Fibroblast of the aortic adventitia (primary cell): ENCODE measurements at places on chromosomes 11 and 22.
A peak's percentile ranks its signal among the peaks of the same experiment; 100 is the strongest.

GRCh38 chr11:33692013-33692504 lies 8.6 kb downstream of the C11orf91 start:
- peak; percentile 98 for DNase-seq

- no peak for DNase-seq
Observed at GRCh38 chr11:27395556-27396258, 32.7 kb upstream of the CCDC34 start.

- DNase-seq = no peak
Observed at GRCh38 chr11:27754035-27755017, 54.1 kb upstream of the BDNF start.

DNA sequence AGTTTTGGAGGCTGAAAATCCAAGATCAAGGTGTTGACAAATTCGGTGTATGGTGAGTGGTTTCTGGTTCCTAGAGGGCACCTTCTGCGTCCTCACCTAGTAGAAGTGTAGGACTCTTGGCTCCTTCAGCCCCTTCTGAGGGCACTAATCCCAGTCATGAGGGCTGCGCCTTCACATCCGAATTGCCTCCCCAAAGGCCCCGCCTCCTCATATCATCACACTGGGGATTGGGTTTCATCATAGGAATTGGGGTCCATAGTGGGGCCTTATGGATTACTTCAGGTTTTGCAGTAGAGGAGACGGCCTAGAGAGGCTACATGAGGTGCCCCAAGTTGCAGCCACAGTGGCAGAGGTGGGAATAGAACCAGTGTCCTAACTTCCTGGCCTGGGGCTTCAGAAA lies 87.1 kb downstream of the CEP164 start:
- no peak for DNase-seq

DNA sequence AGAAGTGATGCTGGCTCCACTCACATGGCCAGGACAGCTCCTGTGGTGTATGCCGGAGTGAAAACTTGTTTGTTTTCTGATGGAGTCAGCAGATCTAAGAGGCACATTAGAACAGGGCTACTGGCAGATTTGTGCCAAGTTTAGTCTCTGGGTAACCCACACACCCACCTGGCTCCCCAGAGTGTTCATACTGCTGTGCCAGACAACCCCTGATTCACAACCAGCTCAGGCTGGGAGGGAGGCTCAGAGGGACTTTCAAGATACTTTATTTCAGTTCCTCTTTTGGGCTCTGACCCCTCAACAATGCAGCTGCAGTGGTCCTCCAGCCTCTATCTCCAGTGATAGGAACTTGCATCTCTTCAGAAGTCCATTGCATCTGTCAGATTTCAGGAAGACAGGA lies 8.5 kb downstream of the NTM start:
- DNase-seq = no peak

- DNase-seq = peak; percentile 47
Observed at GRCh38 chr11:706439-706956, 467 bp downstream of the EPS8L2 start.

- DNase-seq = peak; percentile 66
Observed at GRCh38 chr11:78310500-78310909, 107.1 kb downstream of the GAB2 start.

GRCh38 chr11:74717221-74717969 lies 13.8 kb downstream of the CHRDL2 start:
- DNase-seq = peak; percentile 51

GRCh38 chr11:128686021-128686741 lies 7.7 kb upstream of the FLI1 start:
- DNase-seq = no peak

GRCh38 chr11:21059879-21060278 lies 390.5 kb downstream of the NELL1 start:
- DNase-seq = no peak

- DNase-seq = no peak
Observed at GRCh38 chr22:44026066-44026629, 2.0 kb downstream of the PARVB start.

GRCh38 chr11:44538375-44539054 lies 26.9 kb upstream of the CD82 start:
- peak; percentile 72 for DNase-seq

GRCh38 chr11:65040520-65040846 lies 527 bp upstream of the SAC3D1 start:
- no peak for DNase-seq

DNA sequence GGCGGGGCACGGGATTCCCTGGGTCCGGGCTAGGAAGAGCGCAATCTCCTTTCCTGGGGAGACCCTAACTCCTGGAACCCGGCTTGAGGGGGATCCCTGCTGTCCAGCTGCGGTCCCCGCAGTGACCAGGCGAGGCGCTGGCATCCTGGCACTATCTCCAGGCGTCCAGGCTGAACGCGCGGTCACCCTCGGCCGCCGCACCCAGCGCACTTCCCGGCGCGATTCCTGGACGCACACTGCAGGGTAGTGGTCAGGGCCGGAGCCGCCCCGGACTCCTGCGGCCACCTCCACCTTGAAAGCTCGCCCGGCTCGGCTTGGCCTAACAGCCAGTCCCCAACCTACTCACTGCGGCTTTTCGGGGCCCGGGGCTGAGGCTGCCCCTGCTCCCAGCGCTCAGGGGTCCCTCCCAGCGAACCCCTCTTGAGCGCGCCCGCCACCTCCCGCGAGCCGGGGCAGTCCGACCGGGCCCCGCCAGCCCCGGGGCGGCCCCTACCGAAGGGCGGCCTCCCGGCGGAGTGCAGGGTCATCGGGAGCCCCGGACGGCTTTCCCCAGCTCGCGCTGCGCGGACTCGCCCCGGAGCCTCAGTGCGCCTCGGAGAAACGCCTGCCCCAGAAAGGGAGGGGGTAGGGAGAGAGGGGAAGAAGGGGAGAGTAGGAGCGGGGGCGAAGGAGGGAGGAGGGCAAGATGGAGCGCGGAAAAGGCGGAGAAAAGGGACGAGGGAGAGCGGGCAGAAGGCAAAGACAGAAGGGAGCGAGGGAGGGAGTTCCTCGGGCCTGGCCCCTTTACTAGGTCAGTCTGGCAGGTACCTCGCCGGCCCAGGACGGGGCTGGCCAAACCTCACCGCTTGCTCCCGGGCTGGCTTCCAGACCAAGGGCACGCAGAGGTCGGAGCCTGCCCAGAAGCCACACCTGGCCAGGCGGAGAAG lies 1.0 kb downstream of the POU2AF3 start:
- DNase-seq = peak; percentile 47

GRCh38 chr11:112579282-112579681 lies 318.6 kb upstream of the PLET1 start:
- no peak for DNase-seq

- DNase-seq = peak; percentile 22
Observed at GRCh38 chr22:27267145-27267544, 534.4 kb downstream of the MN1 start.

DNA sequence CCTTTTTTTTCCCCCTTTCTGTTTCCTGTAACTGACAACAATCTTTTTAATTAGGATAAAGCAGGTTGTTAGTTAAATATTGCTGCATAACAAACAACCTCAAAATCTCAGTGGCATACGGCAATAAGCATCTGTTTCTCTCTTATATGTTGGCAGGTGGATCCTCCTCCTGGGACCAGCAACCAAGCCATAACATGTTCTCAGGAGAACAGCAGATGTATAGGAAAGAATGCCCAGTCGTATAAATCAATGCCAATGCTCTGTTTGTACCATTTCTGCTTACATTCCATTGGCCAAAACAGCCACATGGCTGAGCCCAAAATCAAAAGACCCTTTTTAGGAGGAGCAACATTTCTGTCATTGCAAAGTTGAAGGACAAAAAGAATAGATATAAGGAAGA lies 445.7 kb downstream of the AASDHPPT start:
- DNase-seq = no peak

DNA sequence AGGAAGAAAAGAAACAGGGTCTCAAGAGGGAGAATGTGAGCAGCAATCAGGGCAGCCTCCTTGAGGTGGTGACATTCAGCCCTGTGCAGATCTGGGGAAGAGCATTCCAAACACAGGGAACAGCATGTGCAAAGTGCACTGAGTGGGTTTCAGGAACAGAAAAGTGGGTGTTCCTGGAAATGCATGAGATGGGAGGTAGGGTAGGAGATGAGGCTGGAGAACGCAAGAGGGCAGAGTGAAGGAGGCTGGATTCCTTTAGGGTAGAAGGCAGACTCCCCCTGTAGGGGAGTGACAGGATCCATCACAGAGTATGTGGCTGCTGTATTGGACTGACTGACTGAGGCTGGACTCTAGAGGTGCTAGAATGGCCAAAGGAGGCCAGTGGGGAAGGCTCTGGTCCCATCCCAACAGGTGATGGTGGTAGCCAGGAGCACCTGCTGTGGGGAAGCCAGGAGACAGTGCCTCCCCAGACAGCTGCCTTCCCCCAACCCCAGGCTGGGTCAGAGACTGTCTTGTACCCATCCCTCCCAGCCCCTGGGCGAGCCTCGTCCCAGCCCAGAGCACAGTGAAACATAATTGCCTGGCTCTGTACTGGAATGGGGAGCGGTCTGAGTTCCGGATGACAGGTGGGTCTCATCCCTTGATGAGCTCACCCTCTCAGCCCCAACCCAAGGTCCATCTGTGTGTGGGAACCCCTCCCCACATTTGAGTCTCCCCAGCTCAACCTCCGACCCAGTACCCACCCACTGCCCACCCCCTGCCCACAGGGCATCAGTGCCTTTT lies 419.4 kb downstream of the MN1 start:
- no peak for DNase-seq

DNA sequence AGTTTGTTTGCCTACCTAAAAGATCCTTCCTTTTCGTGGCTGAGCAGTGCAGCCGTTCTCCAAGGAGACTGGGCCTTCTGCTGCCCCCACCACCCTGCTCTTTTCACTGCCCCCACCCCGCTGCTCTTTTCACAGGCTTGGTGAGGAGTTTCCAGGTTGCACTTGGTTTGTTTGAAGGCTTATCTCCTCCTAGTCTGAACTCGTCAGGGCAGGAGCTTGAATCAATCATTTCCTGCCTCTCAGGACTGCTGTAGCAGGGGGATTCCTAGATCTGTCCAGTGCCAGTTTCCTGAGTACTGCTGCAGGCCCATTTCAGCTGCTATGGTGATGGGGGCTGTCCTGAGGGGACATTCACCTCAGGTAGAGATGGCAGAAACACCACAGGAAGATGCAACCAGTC lies 10.0 kb downstream of the MED15 start:
- DNase-seq = no peak

DNA sequence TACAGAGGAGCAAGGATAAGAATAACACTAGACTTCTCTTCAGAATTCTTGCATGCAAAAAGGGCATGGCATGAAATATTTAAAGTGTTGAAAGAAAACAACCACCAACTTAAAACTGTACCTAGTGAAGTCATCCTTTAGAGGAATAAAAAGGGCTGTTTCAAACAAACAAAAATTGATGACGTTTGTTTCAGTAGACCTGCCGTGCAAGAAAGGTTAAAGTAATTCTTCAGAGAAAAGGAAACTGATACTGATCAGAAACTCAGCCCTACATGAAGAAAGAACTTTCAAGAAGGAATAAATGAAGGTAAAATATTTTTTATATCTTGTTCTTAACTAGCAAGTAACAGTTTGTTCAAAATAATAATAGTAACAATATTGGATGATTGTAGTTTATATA lies 27.5 kb downstream of the MRGPRX2 start:
- no peak for DNase-seq

DNA sequence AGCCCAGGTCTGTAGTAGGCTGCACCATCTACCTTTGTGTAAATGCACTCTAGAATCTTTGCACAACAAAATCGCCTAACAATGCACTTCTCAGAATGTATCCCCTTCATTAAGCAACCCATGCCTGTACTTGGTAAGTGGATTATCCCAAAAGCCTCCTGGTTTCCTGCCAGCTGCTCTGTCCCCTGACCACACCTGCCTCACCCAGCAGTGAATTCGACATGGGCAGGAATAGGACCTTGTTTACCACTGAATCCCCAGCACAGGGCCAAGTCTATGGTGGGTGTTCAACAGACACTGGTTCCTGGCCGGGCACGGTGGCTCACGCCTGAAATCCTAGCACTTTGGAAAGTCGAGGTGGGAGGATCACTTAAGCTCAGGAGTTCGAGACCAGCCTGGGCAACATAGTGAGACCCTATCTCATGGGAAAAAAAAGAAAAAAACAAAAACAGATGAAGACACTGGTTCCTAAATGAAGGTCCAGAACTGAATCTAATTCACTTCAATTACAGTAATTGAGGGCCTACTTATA lies 5.1 kb upstream of the SYCE3 start:
- DNase-seq = no peak

- no peak for DNase-seq
Observed at GRCh38 chr11:78526497-78527146, 48.0 kb downstream of the NARS2 start.

DNA sequence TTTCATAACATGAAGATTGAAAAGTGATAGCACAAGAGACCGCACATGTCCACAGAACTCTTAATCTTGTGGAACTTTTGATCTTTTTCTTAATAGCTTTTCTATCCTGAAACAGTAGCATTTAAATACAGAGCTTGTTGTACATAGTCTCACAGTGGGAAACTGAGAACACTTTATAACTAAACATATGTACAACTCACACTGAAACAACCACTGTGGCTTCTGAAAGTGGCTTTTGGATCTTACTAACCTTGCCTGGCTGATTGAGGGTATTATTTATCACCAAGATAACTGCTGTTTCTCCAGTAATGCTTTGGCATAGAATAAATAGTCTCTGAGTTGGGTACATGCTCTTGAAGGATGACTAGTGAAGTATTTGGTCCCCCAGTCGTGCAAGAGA lies 10.2 kb downstream of the BARX2 start:
- DNase-seq = no peak

DNA sequence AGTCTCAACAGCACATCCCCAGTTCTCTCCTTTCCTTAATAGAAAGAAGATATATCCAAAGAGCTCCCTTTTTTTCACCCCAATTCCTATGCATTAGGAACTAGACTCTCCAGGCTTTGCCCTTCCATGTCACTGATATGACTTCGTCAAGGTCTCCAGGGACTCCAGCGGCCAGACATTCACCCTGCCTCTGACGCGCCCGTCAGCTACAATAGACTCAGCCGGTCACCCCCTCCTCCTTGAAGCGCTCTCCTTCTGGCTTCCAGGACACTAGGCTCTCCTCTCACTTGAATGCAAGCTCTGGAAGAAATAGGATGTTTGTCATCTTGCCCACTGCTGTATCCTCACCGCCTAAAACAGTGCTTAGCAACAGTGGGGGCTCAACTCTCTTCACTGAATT lies 14.9 kb upstream of the ELFN2 start:
- DNase-seq = no peak

DNA sequence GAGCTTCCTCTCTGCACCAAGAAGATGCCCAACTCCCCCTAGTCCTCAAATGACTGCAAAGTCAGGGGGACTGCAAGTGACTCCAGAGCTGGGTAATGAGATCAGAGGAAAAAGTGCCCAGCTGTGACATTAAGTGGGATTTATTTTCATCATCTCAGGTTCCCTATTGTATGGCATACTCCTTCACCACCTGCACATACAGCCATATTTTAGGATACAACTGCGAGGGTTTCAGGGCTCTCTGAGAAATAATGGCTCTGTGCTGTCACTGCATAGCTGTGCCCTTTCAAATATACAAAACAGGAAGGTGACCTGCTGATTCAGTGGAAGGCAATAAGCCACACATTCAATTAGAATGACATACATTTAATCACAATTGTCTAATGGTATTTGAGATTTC lies 45.6 kb upstream of the PLET1 start:
- DNase-seq = no peak
